ENCODE measurements at places on chromosomes 11 and 22. TPM values are rescaled to one million over a fixed set of nuclear protein-coding genes. Genes with fewer than 3 reads are reported as not detected.

- no peaks in the 10 kb centered on the region for H3K36me3 ChIP-seq
- no peaks in the 10 kb centered on the region for H3K27me3 ChIP-seq
- H3K4me1 ChIP-seq, result no peaks in the 10 kb centered on the region
- peak; percentile 43 for DNase-seq
These were observed 295.1 kb upstream of the PLET1 start for GRCh38 chr11:112555491-112556364.

DNA sequence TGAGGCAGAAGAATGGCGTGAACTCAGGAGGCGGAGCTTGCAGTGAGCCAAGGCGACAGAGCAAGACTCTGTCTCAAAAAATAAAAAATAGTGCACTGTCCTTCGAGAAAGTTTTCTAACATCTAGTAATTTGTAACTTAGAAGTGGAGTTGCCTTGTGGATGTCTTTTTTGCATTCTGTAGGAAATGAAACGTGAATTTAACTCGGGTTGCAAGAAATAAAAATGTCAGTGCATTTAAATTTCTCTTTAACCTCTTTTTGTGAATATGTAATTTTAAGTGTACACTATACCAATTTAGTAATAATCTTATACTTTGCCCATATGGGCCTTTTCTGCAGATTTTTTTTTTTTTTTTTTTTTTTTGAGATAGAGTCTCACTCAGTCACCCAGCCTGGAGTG, 26.2 kb upstream of the CRKL start:
- no peak overlapping the region for H3K27ac ChIP-seq
- peaks cover 10% of the 10 kb centered on the region for H3K36me3 ChIP-seq
- H3K4me1 ChIP-seq, result peaks cover 3% of the 10 kb centered on the region

GRCh38 chr11:110093407-110094297, 460 bp downstream of the ZC3H12C start:
- peak overlapping the region; percentile 58 for H3K4me3 ChIP-seq
- H3K27me3 ChIP-seq, result peaks cover 2% of the 10 kb centered on the region
- peaks cover 23% of the 10 kb centered on the region for H3K4me1 ChIP-seq
- DNase-seq, result peak; percentile 67
- peak overlapping the region; percentile 81 for H3K27ac ChIP-seq

GRCh38 chr11:60831143-60831500, 10.8 kb upstream of the CCDC86 start:
- H3K27ac ChIP-seq, result no peak overlapping the region
- H3K4me3 ChIP-seq, result no peak overlapping the region
- peaks cover 21% of the 10 kb centered on the region for H3K4me1 ChIP-seq

The SLC7A4 gene
- not detected for total RNA-seq

The SCGB1C1 gene
- total RNA-seq, result not detected

The CD3E gene
- total RNA-seq, result not detected
